Uterus (tissue), 4 donors: ENCODE measurements at places on chromosomes 11 and 22. TPM values are rescaled to one million over a fixed set of nuclear protein-coding genes. Genes with fewer than 3 reads are reported as not detected.

DNA sequence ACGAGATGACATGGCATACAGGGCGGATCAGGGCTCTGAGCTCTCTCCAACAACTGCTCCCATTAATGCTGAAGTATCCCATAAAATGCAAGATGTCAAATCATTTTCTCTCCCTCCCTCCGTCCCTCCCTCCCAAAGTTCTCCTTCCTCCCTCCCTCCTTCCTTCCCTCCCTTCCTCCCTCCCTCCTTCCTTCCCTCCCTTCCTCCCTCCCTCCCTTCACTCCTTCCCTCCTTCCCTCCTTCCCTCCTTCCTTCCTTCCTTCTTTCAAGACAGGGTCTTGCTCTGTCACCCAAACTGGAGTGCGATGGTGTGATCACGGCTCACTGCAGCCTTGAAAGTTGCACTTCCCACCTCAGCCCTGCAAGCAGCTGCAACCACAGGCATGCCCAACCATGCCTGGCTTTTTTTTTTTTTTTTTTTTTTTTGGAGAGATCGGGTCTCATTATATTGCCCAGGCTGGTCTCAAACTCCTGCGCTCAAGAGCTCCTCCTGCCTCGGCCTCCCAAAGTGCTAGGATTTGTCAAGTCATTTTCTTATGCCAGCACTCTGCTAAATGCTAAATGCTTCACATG is 38.2 kb downstream of the TXN2 start:
- DNase-seq = no peak

GRCh38 chr11:95413021-95413420 is 182.0 kb upstream of the SESN3 start:
- DNase-seq = no peak

OR6A2 gene
- total RNA-seq = not detected

CCDC73 gene
- not detected for total RNA-seq

DNA sequence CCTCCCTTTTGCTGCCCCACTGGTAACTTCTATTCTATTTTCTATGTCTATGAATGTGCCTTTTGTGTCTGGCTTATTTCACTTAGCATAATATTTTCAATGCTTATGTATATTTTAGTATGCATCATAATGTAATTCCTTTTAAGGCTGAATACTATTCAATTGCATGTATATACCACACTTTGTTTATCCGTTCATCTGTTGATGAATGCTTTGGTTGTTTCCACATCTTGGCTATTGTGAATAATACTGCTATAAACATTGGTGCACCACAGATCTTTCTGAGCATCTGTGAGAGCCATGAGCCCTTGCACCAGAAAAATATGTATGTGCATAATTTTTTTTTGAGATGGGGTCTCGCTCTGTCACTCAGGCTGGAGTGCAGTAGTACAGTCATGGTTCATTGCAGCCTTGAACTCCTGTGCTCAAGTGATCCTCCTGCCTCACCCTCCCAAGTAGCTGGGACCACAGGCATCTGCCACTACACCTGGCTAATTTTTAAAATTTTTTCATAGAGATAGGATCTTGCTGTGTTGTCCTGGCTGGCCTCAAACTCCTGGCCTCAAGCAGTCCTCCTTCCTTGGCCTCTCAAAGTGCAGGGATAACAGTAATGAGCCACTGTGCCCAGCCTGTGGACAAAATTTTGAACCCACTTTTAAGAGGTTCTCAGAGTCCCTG is 27.0 kb downstream of the HEPHL1 start:
- no peak for DNase-seq
